Stimulated activated CD8-positive, alpha-beta memory T cell treated with anti-CD3 and anti-CD28 coated beads, Interleukin-12 subunit alpha, Interleukin-12 subunit beta, amount 100 ng/mL, for 1 hour (primary cell): ENCODE measurements at places on chromosomes 7 and 10.

- no peak for DNase-seq
Observed at GRCh38 chr7:44603193-44603592, 3.2 kb upstream of the OGDH start.

GRCh38 chr10:86047588-86047987 is 319.0 kb downstream of the GRID1 start:
- no peak for DNase-seq

DNA sequence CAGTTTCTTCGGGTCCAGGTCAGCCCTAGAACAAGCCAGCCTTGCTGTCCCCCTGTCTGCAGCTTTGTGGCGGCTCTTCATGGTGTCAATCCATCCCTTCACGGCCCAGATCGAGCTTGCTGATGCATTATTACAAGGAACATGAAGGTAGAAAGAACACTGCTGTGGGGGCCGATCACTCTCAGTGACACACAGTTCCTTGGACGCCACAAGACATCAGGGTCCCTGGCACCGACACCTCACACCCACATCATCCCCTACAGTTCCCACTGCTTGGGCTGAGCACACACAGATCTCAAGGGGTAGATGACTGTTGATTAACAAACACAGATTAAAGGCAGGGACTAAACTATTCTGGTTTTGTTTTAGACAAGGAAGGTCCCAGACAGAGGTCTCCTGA is 119.4 kb downstream of the KMT2E start:
- DNase-seq: no peak

- DNase-seq: no peak
Observed at GRCh38 chr7:24438232-24438631, 135.0 kb upstream of the PALS2 start.

- DNase-seq: no peak
Observed at GRCh38 chr7:41578700-41579099, 124.2 kb downstream of the INHBA start.

- DNase-seq: no peak
Observed at GRCh38 chr7:491292-491957, 28.2 kb downstream of the PDGFA start.

GRCh38 chr7:51376420-51377092 is 59.9 kb upstream of the COBL start:
- DNase-seq: no peak
